T-cell (primary cell): ENCODE measurements at places on chromosomes 11 and 22.

- H3K36me3 ChIP-seq: no peaks in the 10 kb centered on the region
- H3K4me3 ChIP-seq: no peak overlapping the region
- no peaks in the 10 kb centered on the region for H3K4me1 ChIP-seq
- no peaks in the 10 kb centered on the region for H3K27me3 ChIP-seq
- H3K27ac ChIP-seq: no peak overlapping the region
Observed at GRCh38 chr11:36757075-36757474, 159.0 kb upstream of the RAG2 start.

DNA sequence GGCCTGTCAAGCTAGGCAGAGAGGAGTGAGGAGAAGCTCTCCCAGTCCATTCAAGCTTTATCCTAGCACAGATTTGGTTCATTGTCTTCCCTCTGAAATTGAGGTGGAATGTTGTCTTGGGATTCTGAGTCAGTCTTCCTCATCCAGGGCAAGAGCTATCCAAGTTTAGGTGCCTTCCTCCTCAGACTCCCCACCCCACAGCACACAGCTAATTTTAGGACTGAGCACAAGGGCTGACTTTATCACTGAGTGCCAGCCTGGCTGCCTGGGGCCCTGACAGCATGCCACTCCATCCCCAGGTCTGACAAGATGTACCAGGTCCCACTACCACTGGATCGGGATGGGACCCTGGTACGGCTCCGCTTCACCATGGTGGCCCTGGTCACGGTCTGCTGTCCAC lies 2.6 kb downstream of the PGAP2 start:
- H3K4me3 ChIP-seq: no peak overlapping the region
- no peaks in the 10 kb centered on the region for H3K36me3 ChIP-seq
- no peak overlapping the region for H3K27ac ChIP-seq
- H3K4me1 ChIP-seq: peaks cover 16% of the 10 kb centered on the region
- DNase-seq: no peak

- H3K4me1 ChIP-seq: peaks cover 11% of the 10 kb centered on the region
- peak overlapping the region; percentile 63 for H3K27ac ChIP-seq
- H3K4me3 ChIP-seq: peak overlapping the region; percentile 91
- peak; percentile 38 for DNase-seq
- no peaks in the 10 kb centered on the region for H3K27me3 ChIP-seq
Observed at GRCh38 chr11:14500181-14500651, 605 bp upstream of the COPB1 start.

- H3K4me3 ChIP-seq: no peak overlapping the region
- H3K27ac ChIP-seq: no peak overlapping the region
- no peaks in the 10 kb centered on the region for H3K36me3 ChIP-seq
- no peak for DNase-seq
- peaks cover 2% of the 10 kb centered on the region for H3K4me1 ChIP-seq
Observed at GRCh38 chr11:119194811-119195440, 9.7 kb downstream of the NHERF4 start.

GRCh38 chr11:18330921-18331320 lies 8.6 kb downstream of the GTF2H1 start:
- peaks cover 42% of the 10 kb centered on the region for H3K36me3 ChIP-seq
- no peak for DNase-seq
- peaks cover 30% of the 10 kb centered on the region for H3K4me1 ChIP-seq
- H3K27ac ChIP-seq: peak overlapping the region; percentile 48
- H3K27me3 ChIP-seq: no peaks in the 10 kb centered on the region
- H3K4me3 ChIP-seq: no peak overlapping the region

DNA sequence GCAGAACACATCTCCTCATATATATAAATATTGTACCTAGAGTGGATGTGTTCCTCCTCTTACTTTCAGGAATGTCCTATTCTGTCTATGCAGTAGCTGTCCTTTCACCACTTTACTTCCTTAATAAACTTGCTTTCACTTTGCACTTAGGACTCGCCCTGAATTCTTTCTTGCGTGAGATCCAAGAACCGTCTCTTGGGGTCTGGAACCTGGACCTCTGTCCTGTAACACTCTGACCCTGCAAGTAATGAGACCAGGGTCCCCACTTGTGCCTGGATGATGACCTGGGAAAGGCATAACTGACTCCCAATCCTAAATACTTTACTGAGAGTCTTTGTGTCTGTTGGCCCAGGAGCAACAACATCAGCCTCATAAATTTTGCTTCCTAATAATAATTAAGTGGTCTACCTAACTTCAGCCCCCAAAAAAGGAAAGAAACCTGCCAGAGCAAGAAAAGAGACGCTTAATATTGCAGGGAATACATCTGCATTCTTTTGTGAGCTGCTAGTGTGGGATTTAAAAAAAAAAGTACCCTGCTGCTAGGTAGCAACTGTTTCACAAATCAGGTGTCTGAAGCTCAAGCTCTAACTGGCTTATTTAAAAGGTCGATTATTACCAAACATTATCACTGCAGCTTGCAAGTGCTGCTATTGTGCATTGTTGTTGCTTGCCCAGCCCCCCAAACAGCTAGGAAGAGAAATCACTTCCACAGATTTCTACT lies 69.3 kb downstream of the FAM168A start:
- H3K4me1 ChIP-seq: peaks cover 10% of the 10 kb centered on the region
- no peak overlapping the region for H3K27ac ChIP-seq
- no peak overlapping the region for H3K4me3 ChIP-seq
- H3K27me3 ChIP-seq: no peaks in the 10 kb centered on the region
- H3K36me3 ChIP-seq: no peaks in the 10 kb centered on the region
- DNase-seq: no peak

DNA sequence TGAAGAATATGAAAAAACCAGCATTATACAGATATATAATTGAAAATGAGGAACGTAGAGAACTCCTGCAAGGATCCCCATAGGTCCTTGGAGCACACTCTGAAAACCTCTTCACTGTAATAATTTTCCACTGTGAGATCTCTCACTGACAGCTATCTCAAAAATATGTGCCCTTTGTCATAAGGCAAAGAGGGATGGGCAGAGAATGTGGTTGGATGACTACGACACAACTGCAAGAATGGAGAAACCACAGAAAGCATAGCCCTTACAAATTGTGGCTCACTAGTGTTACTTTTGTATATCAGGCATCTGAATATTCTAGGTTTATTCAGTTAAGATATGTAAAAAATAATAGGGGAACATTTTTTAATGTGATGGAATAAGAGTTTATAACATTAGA lies 7.9 kb upstream of the CTSC start:
- H3K27me3 ChIP-seq: no peaks in the 10 kb centered on the region
- no peaks in the 10 kb centered on the region for H3K4me1 ChIP-seq
- H3K27ac ChIP-seq: no peak overlapping the region
- H3K36me3 ChIP-seq: no peaks in the 10 kb centered on the region

DNA sequence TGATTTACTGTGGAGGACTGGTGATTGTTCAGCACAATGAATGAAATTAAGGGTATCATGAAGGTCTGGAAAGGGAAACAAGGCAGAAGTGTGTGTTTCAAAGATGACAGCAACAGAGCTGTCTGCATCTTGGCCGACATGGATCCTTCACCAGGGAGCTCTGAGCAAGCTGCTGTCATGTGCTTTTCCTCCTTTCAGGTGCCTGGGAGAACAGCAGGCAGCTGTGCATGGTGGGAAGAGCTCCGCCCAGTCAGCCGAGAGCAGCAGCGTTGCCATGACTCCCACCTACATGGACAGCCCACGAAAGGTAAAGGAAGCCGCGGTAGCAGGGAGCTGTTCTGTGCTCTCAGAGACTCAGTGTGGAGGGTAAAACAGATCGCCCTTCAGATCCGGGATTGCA lies 87.1 kb upstream of the YWHAH start:
- no peak overlapping the region for H3K27ac ChIP-seq
- H3K36me3 ChIP-seq: peaks cover 4% of the 10 kb centered on the region
- no peaks in the 10 kb centered on the region for H3K4me1 ChIP-seq
- no peaks in the 10 kb centered on the region for H3K27me3 ChIP-seq
- no peak overlapping the region for H3K4me3 ChIP-seq
- no peak for DNase-seq

DNA sequence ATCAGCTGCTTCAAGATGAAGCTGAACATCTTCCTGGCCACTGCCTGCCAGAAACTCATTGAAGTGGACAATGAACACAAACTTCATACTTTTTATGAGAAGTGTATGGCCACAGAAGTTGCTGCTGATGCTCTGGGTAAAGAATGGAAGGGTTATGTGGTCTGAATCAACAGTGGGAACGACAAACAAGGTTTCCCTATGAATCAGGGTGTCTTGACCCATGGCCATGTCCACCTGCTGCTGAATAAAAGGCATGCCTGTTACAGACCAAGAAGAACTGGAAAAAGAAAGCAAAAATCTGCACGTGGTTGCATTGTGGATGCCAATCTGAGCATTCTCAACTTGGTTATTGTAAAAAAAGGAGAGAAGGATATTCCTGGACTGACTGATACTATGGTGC lies 22.2 kb upstream of the BIRC3 start:
- no peak overlapping the region for H3K4me3 ChIP-seq
- H3K36me3 ChIP-seq: no peaks in the 10 kb centered on the region
- peaks cover 7% of the 10 kb centered on the region for H3K4me1 ChIP-seq
- DNase-seq: no peak

DNA sequence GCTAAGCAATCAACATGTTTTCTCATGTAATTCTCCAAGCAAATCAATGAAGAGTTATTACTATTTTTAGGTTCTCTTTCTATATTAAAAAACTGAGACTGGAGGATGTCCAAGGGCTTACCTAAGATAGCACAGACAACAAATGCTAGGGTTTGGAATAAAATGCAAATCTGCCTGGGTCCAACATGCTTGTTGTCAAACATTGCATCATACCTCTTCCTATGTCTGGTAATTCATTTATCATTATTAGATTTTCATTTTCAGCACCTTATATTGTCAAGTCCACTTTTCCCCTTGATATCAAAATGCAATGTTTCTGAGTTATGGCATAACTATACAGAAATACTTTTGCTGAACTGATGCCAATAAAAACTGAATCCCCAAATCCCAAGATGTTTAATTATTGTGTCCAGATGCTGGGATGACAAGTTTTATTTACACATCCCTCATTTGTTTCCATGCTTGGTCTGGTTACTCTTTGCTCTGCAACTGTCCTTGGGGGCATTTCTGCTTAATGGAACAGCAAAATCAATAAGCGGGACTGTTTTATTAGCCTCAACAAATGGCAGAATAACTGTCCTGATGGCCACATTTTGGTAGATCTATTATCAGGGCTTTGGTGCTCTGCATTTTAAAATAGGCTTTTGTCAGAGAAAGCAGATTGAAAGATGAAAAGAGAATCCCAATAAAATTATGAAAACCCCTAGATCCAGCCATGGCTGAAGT lies 86.0 kb downstream of the C11orf87 start:
- H3K4me3 ChIP-seq: no peak overlapping the region
- no peak for DNase-seq
- H3K4me1 ChIP-seq: no peaks in the 10 kb centered on the region
- H3K27ac ChIP-seq: no peak overlapping the region
- no peaks in the 10 kb centered on the region for H3K27me3 ChIP-seq

GRCh38 chr11:2074266-2074825 lies 64.8 kb downstream of the IGF2 start:
- H3K4me1 ChIP-seq: no peaks in the 10 kb centered on the region
- H3K36me3 ChIP-seq: no peaks in the 10 kb centered on the region
- H3K27me3 ChIP-seq: peaks cover 3% of the 10 kb centered on the region
- DNase-seq: no peak
- H3K27ac ChIP-seq: no peak overlapping the region
- H3K4me3 ChIP-seq: no peak overlapping the region

- DNase-seq: no peak
- peaks cover 12% of the 10 kb centered on the region for H3K36me3 ChIP-seq
- H3K27ac ChIP-seq: no peak overlapping the region
- no peaks in the 10 kb centered on the region for H3K27me3 ChIP-seq
- peaks cover 46% of the 10 kb centered on the region for H3K4me1 ChIP-seq
- no peak overlapping the region for H3K4me3 ChIP-seq
Observed at GRCh38 chr22:26556904-26557303, 33.0 kb downstream of the TPST2 start.

DNA sequence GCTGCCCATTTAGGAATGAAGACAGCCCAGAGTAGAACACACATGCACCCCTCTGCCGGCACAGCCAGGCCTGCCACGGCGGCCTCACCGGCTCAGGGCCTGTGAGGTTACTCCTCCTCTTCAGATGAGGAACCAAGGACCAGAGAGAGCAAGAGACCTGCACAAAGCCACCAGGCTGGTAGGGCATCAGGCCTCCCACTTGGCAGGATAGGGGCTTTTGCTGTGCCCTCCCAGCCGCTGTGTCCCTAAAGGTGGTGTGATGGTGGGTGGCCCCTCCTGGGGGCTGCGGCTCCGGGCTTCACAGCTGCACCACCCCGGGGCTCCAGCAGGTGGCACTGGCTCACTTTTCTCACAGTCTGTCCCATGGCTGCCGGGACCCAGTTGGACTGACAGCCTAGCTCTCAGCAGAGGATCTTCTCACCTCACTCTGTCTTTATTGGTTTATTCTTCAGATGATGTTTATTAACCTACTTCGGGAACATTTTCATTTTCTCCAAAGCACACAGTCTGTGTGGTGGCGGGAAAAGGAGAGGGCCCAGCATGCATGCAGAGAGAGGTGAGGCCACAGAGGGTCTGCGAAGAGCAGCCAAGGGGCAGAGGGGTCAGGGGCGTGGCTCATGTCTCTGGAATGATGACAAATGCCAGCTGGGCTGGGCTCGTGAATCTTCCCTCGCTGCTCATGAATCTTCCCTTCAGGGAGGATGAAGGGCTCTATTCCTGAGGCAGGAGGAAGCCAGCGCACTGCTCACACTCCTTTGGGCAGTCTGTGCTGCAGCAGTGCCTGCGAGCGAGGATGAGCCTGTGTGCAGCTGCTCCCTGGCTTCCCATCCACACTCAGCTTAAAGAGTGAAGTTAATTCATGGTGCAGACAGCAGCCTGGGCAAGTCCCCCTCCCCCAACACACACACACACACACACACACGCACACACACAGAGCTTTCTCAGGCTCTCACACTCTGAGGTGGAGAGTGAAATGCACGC lies 101.1 kb upstream of the PITPNB start:
- H3K36me3 ChIP-seq: no peaks in the 10 kb centered on the region
- no peak overlapping the region for H3K4me3 ChIP-seq
- peaks cover 25% of the 10 kb centered on the region for H3K27me3 ChIP-seq

DNA sequence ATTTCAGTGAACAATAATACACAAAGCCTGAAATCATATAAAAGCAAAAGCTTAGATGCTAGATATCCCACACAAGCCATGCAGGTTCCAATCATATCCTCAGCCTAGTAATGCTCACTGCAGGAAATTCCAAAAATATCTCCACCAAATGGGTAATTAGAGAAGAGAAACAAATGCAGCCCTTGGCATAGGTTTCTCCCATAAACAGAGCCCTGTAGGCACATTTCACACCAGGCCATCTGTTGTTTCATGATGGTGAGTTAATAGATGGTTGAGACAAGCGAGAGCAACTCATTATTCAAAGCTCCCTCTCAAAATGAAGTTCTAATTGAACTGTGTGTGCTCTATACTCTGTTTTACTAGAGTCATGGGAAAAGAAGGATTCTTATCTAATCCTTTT lies 154.6 kb upstream of the TRPC6 start:
- H3K27me3 ChIP-seq: no peaks in the 10 kb centered on the region
- H3K4me3 ChIP-seq: no peak overlapping the region
- H3K4me1 ChIP-seq: no peaks in the 10 kb centered on the region
- no peak for DNase-seq

- H3K27ac ChIP-seq: no peak overlapping the region
- no peak overlapping the region for H3K4me3 ChIP-seq
- no peak for DNase-seq
Observed at GRCh38 chr11:72452495-72452894, 18.2 kb upstream of the CLPB start.
